Right ventricle myocardium inferior (tissue), 1 donor: ENCODE measurements at places on chromosomes 6 and 20.
A peak's percentile ranks its signal among the peaks of the same experiment; 100 is the strongest.

DNA sequence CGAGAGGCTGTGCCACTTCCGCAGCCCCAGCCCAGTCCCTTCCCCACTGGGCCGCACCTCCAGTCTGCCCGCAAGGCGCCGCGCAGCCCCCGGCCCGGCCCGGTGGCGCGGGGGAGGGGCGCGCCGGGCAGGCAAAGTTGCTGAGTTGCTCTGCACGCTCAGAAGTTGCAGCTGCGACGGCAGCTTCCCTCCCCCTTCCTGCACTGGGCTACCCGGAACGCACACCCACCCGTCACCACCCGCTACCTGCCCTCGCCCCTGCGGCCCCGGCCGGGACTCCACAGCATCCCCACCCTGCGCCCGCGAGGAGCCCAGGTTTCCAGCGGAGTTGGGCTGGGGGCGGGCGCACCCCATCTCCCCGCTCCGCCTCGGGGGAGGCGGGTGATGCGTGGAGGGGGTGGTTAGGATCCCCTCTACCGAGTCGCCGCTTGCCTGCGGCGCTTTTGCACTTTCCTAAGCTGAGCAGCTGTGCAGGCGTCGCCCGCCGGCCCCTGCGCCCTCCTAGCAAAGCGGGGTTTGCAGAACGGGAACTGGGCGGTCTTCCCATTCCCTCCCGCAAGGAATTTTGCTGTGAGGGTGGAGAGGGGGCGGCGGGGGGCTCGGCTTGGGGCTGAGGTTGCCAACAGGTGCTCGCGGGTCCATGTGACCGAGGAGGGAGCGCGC lies 55.9 kb upstream of the RREB1 start:
- peak; percentile 84 for DNase-seq

DNA sequence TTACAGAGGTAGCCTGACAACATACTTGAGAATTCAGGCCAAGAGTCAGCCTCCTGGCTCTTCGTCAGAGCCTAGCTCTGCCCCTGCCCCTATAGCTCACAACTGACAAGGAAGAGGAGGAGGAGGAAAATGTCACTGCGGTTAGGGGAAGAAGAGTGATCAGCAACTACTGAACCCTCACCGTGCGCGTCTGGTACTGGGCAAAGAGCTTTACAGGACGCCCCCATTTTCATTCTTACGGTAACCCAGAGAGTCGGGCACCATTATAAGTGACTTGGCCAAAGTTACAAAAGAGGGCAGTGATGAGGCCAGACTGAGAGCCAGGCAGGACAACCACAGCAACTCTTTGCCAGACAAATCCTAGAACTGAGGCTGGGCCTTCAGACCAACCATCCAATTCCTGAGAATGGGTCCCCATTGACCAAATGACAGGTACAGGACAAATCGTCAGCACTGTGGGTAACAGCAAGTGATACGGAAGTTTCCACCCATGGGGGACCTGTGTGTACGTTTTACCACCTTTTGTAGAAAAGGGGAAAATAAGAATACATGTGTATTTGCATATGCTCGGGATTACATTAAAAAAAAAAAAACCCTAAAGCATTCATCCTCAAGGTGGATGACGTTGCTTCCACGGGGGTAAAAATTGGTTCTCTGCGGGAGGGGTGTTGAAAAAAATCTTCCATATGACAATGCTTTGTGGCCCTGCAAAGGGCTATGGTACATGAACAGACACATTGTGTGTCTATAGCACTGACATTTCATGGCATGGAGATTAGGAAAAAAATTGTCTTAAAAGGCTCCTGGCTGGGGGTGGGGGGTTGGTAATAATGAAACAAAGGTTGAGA lies 118.0 kb downstream of the NFATC2 start:
- no peak for DNase-seq

DNA sequence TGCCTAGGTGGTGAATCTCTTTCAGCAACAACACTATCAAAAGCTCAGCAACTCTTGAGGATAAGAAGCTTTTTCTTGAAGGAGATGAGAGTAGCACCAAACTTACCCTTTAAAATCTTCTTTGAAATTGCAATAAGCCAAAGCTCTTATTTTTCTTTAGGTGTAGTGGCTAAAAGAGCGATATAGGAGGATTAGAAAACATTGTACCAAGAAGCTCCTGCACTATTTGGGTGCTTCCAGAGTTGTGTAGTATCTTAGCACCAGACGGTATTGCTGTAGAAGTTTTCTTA lies 1.2 kb downstream of the FUT9 start:
- no peak for DNase-seq

- no peak for DNase-seq
Observed at GRCh38 chr6:106125925-106126435, 39.8 kb downstream of the PRDM1 start.

GRCh38 chr6:34350137-34350933 lies 42.1 kb downstream of the NUDT3 start:
- no peak for DNase-seq

DNA sequence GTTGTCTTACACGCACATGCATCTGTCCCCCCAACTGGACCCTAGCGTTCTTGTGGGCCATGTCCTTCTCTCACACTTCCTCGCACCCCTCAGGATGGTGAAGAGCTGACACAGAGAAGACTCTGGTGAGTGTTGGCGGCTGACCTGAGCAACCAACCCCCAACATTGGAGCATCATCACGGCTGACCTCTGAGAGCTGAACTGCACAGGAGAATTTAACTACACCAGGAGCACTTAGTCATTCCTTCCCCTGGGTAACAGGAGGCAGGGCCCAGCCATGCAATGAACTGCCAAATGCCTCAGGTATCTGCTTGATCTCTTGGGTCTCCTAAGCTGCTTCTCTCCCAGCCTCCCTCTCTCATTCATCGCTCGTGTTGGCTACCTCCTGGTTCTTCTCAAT lies 88.5 kb downstream of the PSMG4 start:
- DNase-seq, result no peak

DNA sequence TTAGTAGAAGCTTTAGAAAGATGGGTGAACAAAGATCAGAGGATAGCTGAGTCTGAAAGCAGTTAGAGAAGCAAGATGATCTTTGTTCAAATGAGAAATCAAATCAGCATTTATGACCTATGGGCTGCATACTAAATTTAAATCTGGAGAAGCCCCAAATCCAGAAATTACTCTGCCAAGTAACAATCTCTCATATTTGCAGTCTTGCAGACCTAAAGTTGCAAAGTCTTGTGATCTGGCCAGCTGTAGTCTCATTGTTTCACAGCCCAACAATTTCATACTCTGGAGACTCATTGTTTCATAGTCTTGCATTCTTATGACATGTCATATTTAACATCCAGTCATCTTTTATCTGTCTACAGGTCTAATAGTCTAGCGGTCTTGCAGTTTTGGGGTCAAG lies 364.9 kb upstream of the RSPO3 start:
- no peak for DNase-seq

GRCh38 chr20:35506872-35507638 lies 22.4 kb downstream of the C20orf173 start:
- no peak for DNase-seq

DNA sequence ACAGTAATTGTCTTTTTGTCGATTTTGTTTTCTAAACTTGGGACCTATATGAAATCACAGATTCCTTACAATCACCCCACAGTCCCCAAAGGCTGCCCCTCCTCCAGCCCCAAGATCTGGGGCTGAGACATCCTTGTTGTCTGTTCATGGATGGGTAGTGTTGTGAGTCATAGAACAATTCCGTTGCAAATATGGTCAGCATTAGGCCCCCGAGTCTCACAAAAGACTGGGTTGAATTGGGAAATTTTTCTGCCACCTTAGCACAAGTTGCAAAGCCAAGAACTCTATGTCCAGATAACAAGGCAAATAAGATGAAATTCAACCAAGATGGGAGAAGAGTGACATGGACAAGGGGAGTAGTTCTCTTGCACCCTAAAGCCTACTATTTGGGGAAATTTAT lies 10.5 kb upstream of the TAB2 start:
- no peak for DNase-seq

GRCh38 chr6:111105578-111105977 lies 18.3 kb downstream of the SLC16A10 start:
- DNase-seq, result peak; percentile 85

- DNase-seq, result no peak
Observed at GRCh38 chr6:144469144-144469575, 184.0 kb downstream of the UTRN start.

DNA sequence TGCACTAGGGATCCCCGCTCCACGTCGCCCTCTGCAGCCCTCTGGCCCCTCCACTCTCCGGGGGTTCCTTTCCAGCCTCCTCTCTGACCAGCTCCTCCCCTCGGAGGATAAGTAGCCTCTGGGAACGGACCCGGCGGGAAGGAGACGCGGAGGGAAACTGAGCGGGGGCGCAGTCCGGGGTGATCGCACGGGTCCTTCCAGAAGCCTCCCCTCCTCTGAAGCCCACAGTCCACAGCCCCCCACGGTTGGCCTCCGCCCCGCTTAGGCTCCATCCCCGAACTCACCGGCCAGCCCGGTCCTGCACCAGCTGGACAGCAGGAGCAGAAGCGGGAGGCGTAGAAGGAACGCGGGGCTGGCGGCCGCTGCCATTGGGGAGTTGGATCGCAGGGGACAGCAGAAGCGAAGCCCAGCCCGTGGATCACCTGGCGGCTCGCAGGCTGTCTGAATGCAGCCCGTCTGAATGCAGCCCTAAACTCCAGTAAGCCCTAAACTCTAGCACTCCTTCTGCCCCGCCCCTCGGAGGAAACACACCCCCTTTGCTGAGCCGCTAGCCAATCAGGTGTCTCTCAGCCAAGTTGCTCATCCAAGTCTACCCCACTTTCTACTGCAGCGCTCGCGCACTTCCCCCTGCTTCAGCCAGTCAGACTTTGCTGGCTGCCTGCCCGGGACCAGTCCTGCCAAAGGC lies at the start of gene RAET1G:
Gene RAET1G (minus strand): TSS at position 480 of the 685 bp plus-strand sequence. CDS start 111 bp downstream, at position 369.
- DNase-seq, result peak; percentile 94

GRCh38 chr6:108106261-108106660 lies 31.7 kb upstream of the OSTM1 start:
- DNase-seq, result no peak

DNA sequence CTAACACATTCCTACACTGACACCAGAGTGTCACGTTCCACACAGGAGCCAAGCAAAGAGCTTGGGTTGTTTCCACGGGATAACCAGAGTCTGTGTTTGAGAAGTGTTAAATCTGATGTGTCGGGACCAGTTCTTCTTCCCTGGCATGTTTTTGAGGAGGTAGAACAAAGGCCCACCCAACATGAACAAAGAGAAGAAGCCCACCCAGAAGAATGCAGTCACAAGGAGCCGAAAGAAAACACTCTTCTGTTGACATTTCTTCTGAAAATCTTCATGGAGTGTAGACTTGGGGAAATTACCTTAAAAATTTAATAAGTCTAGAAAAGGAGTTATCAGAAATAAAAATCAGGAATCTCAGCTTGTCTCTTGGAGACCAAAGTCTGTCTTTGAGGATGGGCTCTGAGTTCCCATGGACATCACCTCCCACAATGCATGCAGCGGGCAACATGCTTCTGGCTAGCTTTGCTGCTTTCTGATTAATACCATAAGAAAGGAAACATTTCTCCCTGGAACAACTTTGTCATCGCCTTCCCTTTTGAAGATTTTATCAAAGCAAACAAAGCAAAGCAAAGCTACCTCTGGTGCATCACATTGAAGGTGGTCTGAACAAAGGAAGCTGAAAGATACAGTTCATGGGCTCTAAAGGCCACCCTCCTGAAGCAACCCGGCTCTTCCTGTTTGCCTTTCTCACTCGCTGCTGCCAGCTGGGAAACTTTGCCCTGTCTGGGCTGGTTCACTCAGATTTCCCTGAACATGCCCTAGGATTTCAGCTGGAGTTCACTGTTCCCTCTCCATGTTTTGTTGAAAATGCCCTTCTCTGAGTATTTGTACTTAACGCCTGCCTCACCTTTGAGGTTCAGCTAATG lies 448.1 kb downstream of the KIF16B start:
- no peak for DNase-seq

GRCh38 chr6:11609324-11610071 lies 71.9 kb downstream of the TMEM170B start:
- DNase-seq, result peak; percentile 75

DNA sequence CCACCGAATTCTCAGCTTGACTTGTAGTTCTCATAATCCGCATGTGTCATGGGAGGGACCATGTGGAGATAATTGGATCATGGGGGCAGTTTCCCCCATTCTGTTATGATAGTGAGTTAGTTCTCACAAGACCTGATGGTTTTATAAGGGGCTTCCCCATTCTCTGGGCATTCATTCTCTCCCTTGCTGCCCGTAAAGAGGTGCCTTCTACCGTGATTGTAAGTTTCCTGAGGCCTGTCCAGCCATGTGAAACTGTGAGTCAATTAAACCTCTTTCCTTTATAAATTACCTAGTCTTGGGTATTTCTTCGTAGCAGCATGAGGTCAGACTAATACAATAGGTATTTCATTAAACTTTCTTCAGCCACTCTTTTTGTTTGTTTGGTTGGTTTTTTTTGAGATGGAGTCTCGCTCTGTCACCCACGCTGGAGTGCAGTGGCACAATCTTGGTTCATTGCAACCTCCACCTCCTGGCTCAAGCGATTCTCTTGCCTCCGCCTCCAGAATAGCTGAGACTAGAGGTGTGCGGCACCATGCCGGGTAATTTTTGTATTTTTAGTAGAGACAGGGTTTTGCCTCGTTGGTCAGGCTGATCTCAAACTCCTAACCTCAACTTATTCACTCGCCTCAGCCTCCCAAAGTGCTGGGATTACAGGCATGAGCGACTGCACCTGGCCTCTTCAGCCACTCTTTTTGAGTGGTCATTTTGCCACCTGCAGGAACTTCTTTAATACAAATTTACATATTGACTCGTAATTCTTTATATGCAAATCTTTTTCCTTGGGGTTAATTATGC lies 36.3 kb downstream of the GSTA2 start:
- DNase-seq, result no peak

- no peak for DNase-seq
Observed at GRCh38 chr6:124040655-124041054, 237.0 kb downstream of the NKAIN2 start.

- DNase-seq, result no peak
Observed at GRCh38 chr20:3652676-3653596, 10.3 kb downstream of the GFRA4 start.

GRCh38 chr6:162056745-162057144 lies 670.8 kb downstream of the PRKN start:
- no peak for DNase-seq

DNA sequence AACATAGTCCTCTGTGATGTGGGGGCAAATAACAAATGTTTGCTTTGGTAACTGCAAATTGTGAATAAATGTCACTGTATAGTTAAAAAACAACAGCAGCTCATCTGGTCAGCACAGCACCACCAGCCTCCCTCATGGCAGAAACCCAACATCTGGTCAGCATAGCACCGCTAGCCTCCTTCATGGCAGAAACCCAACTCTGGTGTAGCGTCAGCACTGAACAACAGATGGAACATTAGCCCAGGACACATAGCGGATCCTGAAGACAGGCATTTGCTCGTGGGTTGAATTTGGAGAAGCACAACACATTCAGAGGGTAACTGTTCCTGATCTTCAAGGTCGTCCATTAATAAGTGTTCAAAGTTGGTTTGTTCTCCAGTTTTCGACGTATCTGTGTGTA lies 265.9 kb downstream of the DLL1 start:
- DNase-seq, result no peak

GRCh38 chr6:106658469-106658868 lies 29.1 kb downstream of the QRSL1 start:
- no peak for DNase-seq

- no peak for DNase-seq
Observed at GRCh38 chr6:81897793-81898192, 145.3 kb upstream of the TENT5A start.
